ENCODE measurements at places on chromosomes 6 and 20.

GRCh38 chr20:13342469-13343242 is 121.6 kb downstream of the ISM1 start:
- DNase-seq, result no peak

DNA sequence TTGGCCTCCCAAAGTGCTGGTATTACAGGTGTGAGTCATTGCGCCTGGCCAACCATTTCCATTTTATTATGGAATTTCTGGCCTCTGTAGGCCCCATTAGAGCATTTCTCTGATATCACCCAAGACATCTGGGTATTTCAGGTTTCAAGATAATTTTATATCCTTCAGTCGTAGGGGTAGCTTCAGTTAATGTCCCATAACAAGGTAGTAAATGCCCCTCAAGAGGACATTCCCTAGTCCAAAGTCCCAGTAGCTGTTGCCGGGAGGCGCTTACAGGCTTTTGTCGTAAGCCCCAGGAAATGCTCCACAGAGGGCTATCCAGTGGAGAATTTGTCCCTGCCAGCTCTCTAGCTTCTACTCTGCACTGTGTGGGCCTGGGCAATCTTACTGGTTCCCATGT is 24.4 kb downstream of the EFCAB8 start:
- no peak for DNase-seq

- DNase-seq, result no peak
These were observed 58.1 kb downstream of the L3MBTL3 start for GRCh38 chr6:130076512-130076911.

- no peak for DNase-seq
These were observed 43.8 kb downstream of the FUT9 start for GRCh38 chr6:96059586-96059985.

DNA sequence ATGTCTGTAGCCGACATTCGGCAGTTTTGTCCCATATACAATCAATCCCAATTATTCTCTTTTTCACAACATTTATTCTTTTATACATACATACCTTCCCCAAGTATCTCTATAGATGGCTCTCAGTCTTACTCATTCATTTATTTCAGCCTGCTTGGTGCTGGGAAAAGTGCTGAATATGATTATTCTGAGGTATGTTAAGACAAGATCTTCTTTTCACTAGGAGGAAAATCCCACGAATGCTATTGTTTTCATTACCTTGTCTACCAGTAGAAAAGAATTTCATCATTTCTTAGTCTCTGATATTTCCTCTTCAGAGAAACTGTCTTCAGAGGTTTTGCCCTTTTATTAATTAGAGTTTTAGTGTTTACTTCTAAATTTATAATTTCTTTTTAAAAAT is 13.7 kb upstream of the BPIFA3 start:
- DNase-seq, result no peak
